Activated naive CD4-positive, alpha-beta T cell treated with anti-CD3 and anti-CD28 coated beads for 36 hours (primary cell): ENCODE measurements at places on chromosomes 16 and 17. TPM values are rescaled to one million over a fixed set of nuclear protein-coding genes. Genes with fewer than 3 reads are reported as not detected.
A peak's percentile ranks its signal among the peaks of the same experiment; 100 is the strongest.

DNA sequence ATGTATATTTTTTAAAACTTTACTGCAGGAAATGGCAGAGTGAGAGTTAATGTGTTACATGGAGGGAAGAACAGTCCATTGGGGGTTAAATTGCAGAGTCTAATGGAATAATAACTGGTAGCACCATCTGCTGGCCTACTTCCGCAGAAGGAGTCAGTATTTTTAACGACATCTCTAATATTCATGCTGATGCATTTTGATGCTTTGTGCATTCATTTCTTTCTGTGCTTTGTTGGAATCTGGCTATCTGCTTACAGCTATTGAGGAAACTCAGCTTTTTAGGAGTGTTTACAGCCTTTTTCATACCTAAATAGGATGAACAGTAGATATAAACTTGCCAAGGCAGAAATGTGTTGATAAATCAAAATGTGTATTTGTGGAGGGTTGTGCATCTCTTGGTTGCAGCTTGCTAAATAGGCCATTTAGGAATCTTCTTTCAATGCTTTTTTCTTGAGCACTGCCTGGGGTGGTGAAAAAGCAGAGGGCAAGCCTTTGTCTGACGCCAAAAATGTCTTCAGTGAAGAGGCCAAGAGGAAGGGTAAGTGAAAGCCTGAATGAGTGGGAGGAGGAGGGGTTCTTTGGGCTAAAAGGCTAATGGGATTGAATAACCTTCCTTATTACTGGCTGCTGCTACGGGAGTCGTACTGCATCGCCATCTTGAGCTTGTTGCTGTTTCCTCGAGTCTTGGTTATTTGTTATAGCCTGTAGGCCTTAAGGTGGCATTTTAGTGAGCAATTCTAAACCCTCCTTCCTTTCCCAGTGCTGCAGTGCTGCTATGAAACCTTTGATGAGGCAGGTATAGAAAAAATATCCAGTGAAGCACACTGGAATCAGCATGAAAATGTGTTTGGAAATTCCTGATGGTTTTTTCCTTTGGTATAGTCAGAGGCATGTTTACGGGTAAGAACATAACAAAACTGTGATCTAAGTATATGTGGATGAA is 153.3 kb downstream of the CHD9 start:
- peak; percentile 30 for DNase-seq

ALOXE3 gene
- total RNA-seq, result not detected

DNA sequence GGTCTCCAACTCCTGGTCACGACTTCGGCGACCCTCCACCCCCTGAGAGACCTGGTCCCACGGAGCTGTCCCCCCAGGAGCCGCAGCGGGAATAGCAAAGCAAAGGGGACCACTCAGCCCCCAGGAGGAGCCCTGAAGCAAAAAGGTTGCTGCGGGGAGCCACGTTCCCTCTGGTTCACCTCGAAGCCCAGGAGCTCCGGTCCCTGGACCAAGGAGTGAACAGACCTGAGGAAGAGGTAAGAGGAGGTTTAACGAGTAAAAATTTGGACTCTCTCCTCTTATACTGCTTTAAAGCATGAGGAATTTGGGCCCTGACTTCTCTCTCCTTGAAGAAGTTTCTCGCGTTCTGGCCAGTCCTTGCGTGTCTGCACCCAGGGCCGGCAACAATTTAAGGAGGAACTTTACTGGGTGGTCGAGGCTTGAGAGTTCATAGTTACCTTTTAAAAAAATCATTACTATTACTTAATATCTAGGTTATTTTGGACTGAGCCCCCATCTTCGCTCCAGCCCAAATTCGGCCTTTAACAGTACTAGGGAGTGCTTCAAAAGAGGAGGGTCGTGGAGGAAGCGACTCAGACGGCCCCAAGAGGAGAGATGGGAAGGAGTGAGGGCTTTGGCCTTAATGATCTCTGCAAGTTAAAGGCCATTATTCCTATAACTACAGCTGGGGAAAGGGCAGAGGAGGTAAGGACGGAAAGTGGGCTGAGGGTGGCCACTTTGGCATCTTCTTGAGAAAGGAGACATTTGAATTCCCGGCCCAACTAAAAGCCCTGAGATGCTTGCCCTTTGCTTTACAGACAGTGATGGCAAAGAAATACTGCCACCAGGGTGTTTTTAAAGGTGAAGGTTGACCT is 16.9 kb upstream of the HOXB9 start:
- no peak for DNase-seq

DNA sequence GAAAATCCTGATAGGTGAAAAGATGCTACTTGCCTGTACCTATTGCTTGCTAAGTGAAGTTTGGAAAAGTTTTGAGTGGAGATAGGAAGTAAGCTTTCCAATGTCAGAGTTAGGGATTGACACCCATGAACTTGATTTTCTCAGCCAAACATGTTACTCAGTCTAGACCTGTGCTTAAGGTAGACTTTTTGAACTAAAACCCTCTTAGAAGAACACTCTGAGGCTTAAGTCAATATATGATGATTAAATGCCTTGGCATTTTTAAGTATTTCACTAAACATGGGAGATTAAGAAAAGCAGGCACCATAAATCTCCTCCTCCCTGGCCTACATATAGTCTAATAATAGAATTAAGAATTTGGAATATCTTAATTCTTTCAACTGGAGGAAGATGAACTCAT is 785.6 kb upstream of the SOX9 start:
- no peak for DNase-seq

BRICD5 gene
- total RNA-seq, result 3.1 TPM

CPHXL2 gene
- not detected for total RNA-seq

DNA sequence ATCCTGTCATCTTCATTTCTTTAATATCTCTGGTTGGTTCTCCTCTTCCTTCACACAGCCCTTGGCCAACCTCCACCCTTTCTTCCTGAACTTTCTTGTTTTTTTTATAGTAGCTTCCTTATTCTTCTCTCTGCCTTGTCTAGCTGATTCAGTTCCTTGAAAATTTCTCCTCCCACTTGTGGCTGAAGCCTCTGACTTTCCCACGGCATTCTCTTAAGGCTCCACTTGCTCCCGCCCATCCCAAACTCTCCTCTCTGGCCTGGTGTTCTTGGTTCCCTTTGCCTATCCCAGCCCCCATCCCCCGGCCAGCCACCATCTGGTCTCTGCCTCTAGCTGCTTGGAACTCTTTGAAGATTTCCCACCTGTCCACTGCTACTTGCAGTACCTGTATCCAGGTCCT is 29.1 kb downstream of the NLRP1 start:
- no peak for DNase-seq

DNA sequence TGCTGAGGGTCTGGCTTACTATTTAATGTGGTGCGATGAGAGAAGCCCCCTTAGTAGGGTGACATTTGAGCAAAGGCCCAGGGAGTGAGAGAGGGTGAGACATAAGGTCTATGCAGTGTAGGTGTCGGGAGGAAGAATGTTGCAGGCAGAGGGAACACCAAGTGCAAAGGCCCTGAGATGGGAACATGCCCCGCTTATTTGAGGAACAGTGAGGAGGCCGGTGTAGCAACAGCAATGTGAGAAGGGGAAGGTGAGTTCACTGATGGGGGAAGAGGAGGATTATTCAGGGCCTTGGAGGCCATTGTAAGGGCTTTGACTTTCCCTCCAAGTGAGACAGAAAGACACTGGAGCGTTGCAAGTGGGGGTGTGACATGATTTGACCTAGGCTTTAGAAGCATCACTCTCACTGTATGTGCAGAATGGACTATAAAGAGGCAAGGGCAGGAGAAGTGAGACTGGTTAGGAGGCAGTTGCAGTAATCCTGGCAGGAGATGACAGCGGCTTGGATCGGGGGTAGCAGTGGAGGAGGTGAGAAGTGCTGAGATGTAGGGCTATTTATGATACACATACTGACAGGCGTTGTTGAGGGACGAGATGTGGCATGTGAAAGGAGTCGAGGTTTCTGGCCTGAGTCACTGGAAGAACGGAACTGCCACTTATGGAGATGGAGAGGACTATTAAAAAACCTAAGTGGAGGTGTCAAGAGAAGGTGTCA is 145.3 kb downstream of the SPECC1 start:
- DNase-seq, result peak; percentile 16

- DNase-seq, result no peak
Observed at GRCh38 chr16:76681296-76681695, 404.1 kb downstream of the CNTNAP4 start.

DNA sequence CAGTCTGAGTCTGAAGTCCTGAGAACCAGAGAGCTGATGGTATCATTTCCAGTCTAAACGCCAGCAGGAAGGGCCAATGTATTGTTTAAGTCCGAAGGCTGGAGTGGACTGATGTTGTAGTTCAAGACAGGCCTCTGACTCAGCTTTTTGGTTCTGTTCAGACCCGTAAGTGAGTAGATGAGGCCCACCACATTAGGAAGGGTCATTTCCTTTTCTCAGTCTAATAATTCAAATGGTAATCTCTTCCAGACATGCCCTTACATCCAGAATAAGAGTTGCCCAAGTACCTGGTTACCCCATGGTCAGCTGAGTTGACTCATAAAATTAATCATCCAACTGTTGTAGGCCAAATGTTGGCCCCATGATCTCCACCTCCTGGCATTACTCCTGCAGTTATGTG is 442.6 kb upstream of the HSBP1 start:
- DNase-seq, result no peak

- DNase-seq, result no peak
Observed at GRCh38 chr16:787978-788398, at the start of gene RPUSD1. TSS of gene RPUSD1 (minus strand) at chr16:788381. CDS start at chr16:787737, 644 bp downstream.

GRCh38 chr17:79821331-79822095 is 17.7 kb downstream of the CBX4 start:
- DNase-seq, result no peak

GRCh38 chr17:35044181-35044580 is 19.3 kb downstream of the RFFL start:
- no peak for DNase-seq

DNA sequence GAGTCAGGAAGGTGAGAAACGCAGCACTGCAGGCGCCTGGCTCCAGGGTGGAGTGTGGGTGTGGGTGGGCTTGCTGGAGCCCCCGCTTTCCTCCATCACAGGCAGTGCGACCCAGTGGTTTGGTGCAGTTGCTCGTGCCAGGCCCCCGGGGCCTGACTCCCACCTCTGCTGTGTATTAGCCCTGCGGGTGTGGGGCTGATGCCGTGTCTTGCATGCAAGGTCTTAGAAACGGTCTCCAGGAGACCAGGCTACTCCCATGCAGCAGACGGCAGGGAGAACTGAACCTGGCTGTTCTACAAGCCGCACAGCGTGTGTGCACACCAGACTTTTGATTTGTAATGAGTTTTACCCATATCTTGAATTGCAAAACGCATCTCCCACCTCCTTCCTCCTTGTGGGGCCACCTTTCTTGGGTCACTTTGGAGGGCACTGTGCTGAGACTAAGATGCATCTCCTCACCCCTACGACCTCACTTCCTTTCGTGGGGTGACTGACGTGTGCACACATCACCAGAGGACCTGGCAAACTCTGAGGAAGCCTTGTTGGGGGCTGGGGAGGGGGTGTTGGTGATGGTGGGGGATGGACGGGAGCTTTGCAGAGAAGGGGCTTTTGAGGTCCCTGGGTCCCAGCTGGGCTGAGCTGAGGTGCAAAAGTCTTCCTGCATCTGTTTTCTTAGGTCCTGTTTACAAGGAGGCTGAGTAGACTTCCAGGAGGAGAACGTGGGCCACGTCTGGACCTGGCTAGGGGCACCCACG is 101.8 kb upstream of the TNRC6C start:
- DNase-seq, result no peak
